ENCODE measurements at places on chromosomes 12 and 14. TPM values are rescaled to one million over a fixed set of nuclear protein-coding genes. Genes with fewer than 3 reads are reported as not detected.

USP44 gene
- 13.8 TPM for polyA plus RNA-seq

GLIPR1L1 gene
- not detected for polyA plus RNA-seq

TAS2R30 gene
- polyA plus RNA-seq, result not detected

DNA sequence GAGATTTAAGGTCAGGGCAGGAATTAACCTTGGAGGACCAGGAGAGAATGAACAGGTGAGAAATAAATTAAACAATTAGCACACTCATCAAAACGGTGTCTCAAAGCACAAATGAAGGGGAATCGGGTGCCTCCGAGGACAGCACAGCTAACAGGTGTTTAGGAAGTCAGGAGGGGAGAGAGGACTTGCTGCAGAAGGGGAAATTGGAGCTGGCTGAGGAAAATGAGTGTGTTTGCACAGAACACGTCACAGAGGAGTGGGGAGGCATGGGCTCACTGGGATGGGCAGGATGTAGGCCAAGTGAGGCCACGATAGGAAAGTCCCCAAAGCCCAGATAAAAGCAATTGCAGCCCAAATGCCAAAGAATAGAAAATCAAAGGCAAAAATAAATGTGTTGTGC is 121.7 kb downstream of the ZNF664 start:
- DNase-seq, result no peak

DNA sequence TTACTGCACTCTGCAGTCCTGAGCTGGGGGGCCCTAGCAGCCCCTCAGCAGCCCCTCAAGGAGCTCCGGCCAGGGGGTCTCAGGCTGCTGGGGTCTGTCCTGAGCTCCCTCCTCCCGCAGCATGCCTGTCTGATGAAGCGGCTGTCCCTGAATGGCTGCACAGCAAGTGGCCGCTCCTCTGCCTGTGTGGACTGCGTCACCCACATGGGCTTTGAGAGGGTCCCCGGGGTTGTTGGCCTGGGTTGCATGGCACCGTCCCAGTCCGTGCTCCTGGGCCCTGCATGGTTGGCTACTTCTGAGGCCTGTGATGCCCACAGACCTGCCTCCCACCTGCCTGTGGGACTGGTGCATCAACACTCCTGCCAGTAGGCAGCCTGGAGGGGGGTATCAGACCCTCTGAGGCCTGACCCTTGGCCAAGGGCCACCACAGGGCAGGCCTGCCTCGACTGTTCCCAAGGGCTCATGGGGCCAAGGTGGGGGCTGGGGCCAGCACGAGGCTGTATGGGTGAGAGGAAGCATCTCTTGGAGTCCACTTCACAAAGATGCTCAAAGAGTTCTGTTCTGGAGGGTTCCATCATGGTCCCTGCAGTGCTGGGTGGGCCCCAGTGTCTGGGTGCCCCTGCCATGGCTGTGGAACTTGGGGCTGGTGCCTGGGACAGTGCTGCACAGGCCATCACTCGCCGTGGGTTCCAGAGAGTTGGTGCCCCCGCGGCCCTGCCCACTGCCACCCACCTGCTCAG is 12.2 kb downstream of the CEP170B start:
- DNase-seq, result no peak

GRCh38 chr14:55313480-55313879 is 42.3 kb downstream of the FBXO34 start:
- DNase-seq, result no peak

RIPK3 gene
- 8.4 TPM for polyA plus RNA-seq

- no peak for DNase-seq
These were observed 151.6 kb downstream of the HELB start for GRCh38 chr12:66453844-66454243.

DNA sequence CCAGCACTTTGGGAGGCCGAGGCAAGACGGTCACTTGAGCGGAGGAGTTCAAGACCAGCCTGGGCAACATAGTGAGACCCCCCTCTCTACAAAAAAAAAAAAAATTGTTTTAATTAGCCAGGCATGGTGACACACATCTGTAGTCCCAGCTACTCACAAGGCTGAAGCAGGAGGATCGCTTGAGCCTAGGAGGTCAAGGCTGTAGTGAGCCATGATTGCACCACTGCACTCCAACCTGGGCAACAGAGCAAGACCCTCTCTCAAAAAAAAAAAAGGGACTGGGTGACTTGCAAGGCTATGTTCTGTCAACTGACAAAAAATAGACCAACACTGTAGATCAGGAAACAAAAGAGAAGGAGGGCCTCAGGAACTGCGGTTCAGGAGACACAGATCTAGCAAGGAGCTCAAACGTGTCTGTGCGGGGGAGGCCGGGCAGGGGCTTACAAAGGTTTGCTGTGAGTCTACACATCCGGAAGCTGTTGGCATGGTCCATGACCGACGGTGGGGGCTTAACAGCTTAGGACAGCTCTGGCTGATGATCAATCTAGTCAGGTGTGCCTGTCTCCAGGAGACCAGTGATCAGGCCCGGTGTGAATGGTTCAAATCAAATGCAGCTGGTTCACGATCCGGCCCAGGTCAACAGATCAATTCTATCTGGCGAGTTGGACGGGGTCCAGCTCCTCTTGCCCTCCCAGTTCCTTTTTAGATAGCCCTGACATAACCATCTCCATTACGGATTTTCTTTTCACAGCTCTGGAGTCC is 31.7 kb upstream of the INF2 start:
- DNase-seq, result peak; percentile 92

RHOJ gene
- polyA plus RNA-seq, result not detected

- DNase-seq, result no peak
These were observed 85.0 kb downstream of the FOXN3 start for GRCh38 chr14:89332031-89332430.

DNA sequence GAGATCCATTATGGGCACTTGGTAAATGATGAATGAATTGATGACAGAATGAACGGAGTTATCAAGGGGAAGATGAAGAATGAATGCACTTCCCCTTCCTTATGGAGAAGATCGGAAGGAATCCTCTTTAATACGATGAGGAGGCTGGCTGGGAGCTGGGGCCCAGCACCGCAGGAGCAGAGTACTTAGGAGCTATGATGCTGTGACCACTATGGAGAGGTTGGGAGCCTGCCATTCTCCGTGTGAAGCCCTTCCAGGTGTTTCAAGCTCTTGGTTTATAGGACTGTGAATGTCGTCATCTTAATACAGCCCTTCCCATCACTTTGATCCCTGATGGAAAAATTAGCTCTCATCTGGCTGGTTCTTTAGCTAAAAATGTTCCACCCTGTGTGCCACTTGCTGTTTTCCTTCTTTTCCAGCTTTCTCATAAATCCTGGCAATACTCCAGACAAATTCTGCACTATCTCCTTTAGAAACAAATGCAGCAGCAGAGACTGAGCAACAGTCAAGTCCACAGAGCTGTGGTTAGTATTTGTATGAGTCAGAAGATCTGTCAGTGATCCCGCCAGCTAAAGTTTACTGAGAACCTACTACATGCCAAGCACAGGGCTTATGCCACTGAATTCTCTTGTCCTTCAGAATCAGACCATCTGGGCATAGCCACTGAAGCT is 263.1 kb upstream of the CRY1 start:
- DNase-seq, result no peak

DNA sequence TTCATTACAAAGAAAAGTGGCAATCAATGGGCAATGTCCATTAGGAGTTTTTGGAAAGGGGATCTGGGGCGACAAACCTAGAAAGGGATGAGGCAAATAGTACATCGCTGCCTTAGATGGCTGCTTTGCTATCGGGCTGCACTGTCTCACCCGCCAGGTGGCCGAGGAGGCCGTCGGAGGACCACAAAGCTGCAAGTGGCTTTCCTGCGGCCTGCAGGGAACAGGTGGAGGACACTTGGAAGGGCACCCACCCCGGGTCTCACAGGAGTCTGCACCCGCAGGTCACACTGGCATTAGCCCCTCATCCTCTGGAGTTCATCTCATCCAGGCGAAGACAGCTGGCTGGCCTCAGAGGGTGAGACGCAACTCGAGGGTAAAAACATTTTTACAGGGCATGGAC is 1392.5 kb downstream of the AACS start:
- DNase-seq, result no peak

- DNase-seq, result no peak
These were observed 158.6 kb upstream of the ALG10B start for GRCh38 chr12:38157933-38158401.

GRCh38 chr12:124917135-124917840 is 2.8 kb upstream of the UBC start:
- peak; percentile 92 for DNase-seq

PIWIL1 gene
- polyA plus RNA-seq, result not detected

GRCh38 chr12:65946419-65946818 is 122.1 kb downstream of the HMGA2 start:
- no peak for DNase-seq

DNA sequence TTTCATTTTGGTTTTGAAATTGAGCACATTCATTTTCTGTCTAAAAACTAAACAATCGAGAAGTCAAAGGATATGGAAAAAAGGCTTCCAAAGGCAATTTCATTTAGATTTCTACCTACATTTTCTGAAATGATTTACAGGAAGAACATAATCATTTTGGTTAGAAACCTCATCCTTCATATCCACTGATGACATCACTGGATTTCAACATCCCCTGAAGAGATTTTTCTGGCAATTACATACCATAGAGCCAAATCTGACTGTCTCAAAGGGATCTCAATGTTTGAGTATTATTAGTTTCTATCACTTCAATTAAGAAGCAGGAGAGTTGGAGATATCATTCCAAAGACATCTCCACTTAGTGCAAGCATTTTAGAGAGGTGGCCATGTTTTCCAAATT is 137.8 kb downstream of the TTC7B start:
- DNase-seq, result no peak

KRT77 gene
- not detected for polyA plus RNA-seq

GRCh38 chr12:108772247-108772646 is 40.9 kb upstream of the CORO1C start:
- DNase-seq, result peak; percentile 21

- DNase-seq, result no peak
These were observed 7.6 kb upstream of the USP15 start for GRCh38 chr12:62252576-62252975.

GRCh38 chr12:96503976-96504375 is 14.6 kb downstream of the CFAP54 start:
- no peak for DNase-seq

JPH4 gene
- polyA plus RNA-seq, result 1.3 TPM

C14orf39 gene
- not detected for polyA plus RNA-seq

IL26 gene
- not detected for polyA plus RNA-seq

- no peak for DNase-seq
These were observed 31.3 kb upstream of the KCNA5 start for GRCh38 chr12:5012337-5012736.

CDC42BPB gene
- polyA plus RNA-seq, result 0.97 TPM

SERPINA10 gene
- not detected for polyA plus RNA-seq

GALNT8 gene
- not detected for polyA plus RNA-seq

DNA sequence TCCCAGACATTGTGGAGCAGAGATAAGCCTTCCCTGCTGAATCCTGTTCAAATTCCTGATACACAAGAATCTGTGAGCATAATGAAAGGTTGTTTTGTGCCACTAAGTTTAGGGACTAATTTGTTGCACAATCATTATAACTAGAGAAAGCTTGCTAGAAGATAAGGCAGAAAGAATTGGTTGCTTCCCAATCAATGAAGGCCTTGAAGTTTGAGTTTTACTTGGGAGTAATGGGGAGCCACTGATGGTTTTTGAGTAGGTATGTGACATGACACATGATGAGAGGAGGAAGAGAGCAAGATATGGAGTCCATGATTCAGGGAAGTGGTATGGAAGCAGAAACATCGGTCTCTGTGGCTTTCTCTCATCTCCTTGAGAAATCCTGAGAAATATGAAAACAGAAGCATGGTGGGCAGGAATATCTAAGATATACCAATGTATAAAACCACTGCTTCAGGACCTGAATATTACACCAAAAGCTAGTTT is 13.3 kb upstream of the TCP11L2 start:
- no peak for DNase-seq

GYS2 gene
- not detected for polyA plus RNA-seq

PMEL gene
- not detected for polyA plus RNA-seq

FITM1 gene
- polyA plus RNA-seq, result not detected

DNA sequence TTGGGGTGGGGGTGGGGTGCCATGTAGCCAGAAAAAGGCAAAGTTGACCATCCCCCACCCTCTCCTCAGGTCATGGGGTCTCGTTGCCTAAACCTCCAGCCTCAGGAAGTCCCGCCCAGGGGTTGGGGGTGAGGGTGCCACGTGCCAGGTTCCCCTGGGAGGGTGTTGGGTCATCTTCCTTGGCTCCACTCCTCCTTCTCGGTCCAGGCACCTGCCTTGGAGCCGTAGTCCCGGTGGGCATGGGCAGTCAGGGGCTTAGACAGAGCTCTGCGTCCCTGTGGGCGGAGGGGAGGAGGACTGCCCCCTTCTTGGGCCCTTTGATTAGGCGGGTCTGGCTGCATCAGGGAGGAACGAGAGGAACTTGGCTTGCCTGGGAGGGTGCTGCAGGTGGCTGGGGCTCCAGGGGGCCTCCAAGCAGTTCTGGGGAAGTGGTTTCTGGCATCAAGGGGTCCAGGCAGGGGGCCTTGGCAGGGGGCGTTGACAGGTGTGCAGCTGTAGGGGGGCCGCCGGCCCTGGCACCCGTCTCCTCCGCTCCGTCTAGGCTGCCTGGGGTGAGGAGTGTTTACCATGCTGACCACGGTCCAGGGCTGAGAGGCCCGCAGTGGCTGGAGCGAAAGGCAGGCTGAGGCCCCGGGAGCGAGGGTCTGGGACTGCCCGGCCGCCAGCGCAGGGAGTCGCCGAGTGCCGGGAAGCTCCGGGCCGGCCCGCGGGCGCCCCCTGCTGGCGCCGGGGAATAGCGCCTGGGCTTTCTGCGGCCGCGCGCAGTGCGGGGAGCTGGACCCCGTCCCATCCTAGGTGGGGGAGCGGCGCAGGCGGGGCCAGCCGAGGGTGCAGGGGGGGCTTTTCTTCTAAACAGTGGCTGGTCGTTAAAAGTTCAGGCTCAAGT is 7.9 kb downstream of the SETD1B start:
- DNase-seq, result peak; percentile 71

NDRG2 gene
- 6.8 TPM for polyA plus RNA-seq

PDZRN4 gene
- not detected for polyA plus RNA-seq

GRCh38 chr12:119341020-119341419 is 6.5 kb downstream of the CCDC60 start:
- DNase-seq, result no peak

GRCh38 chr12:60501124-60501729 is 905.4 kb downstream of the SLC16A7 start:
- no peak for DNase-seq

GRCh38 chr12:111141205-111141604 is 220.8 kb upstream of the MYL2 start:
- DNase-seq, result no peak

DNA sequence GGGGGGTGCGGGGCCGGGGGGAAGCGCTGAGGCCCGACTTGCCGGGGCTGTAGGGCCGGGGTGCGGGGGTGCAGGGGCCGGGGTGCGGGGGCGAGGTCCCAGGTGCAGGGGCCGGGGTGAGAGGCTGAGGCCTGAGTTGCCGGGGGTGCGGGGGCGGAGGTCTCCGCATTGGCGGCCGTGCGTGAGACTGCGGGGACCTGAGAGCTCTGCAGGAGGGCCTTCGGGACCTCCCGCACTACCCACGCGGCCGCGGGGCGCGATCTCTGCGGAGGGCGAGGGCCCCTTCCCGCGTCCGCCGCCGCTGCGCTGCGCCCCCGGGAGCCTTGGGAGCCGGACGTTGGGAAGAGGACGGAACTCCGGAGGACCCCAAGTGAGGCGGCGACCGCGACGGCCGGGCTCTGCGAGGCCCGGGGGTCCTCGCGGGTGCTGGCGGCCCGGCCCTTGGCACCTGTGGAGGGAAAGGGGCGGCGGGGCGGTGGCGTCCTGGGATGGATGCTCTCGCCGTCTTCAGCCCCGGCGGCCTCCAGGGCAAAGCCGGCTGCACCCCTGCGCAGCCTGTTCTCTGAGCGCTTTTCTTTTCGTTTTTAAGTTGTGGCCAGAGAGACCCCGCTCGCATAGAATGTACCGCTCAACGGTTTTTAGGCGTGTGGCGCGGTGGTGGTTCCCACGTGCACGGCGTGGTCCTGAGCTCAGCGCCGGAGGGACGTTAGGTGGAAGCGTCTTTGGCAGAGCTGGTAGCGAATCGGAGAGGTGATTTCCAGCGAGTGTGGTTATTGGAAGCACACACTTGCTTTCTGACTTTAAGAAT is 1.3 kb downstream of the PIWIL1 start:
- DNase-seq, result no peak
